ENCODE measurements at places on chromosomes 12 and 14.

- no peak for DNase-seq
Measured at GRCh38 chr14:22534547-22534946, 54.5 kb downstream of the DAD1 start.

GRCh38 chr14:104593710-104594136 lies 10.8 kb downstream of the TMEM179 start:
- DNase-seq: no peak

DNA sequence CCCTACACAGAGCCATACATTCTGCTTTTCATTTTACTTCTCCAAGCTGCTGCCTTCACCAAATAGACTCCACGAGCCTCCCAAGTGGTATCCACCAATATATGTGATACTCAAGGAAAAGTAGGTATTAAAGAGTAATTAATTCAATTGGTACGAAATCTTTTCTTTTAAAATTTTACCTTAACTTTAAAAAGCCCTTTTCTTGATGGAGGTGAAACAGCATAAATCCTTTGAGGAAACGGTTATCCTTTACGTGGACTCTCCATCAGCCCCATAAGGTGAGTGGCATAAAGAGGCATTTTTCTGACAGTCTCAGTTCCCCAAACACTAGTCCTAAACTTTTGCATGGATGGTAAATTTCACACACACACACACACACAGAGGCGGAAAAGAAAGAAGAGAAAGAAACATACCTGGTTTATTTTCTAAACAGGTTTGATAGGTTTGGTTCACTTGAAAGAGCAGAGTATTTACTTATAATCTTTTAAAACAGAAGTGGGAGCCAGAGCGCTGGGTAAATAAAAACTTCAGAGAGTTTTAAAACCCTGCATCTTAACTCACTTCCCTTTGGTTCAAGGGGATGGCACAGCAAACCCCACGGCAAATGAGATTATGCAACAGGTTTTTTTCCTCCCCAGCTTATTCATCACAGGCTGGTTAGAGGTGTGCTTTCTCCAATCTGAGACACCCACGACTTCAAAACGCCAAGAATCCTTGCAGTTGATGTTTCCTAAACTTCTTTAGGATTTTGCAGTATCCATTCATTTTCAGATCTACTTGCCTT lies 1.9 kb downstream of the DUSP16 start:
- DNase-seq: peak; percentile 50

- DNase-seq: peak; percentile 84
Measured at GRCh38 chr12:108629824-108630476, 3.7 kb downstream of the SELPLG start.

DNA sequence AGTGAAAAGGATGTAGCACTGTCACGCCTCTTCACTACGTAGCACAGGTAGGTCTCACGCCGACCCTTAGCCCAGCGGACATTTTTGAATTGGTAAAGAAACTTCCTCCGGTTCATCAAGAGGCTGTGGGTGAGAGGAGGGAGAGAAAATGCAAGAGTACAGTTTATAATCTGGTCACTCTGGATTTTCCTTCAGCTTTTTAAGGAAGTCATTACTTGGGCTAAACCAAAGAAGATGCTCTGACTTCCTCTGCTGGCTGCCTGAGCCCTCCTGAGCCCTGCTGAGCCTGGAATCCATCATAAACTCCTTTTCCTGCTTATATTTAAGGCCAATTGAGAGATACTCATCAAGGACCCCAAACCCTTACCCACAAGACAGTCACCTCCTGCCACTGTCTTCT lies 5.8 kb downstream of the AICDA start:
- DNase-seq: no peak

DNA sequence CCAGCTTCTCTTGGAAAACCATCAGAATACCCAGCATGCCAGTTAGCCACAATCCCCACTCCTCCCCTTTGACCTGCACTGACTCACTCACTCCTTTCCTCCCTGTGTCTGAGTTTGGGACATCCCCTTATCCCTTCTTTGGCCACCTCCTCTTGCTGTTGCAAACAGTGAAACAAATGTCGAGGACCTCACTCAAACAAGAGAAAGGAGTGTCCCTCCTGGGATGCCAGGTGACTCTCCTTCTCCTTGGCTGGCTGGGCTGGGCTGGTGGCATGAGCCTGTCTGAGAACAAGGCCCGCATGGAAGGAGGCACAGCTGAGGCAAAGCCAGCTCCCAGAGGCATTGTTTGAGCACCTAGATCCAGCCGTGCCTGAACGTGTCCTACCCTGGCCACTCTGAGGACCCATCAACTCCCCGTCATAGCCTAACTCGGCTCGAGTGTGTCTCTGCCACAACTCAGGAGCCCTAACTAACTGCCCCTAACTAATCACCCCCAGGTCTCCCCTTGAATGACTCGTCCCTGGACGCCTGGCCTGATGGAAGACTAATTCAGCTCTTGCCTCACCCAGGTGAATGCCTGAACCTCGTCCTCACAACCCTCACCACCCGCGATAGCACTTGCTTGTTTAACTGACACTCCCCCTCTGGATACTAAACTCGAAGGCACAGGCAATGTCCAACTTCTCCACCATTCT lies 43.0 kb downstream of the NCOR2 start:
- DNase-seq: peak; percentile 87

DNA sequence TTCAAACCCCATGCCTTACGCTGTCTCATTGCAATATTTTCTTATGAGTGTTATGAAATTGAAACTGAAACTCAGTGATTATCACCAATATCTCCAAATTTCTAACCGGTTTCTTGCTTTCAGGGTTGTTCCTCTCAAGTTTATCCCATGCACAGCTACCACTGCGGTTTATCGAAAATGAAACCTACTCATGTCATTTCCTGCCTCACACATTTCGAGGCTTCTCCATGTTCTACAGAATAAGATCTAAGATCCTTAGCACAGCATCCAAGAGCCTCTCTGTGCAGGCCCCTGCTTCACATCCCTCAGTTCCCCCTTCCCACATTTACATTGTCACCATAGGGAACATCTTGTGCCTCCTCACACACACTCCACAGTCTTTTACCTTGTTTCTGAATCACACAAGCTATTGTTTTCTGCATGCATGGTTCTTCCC lies 45.5 kb upstream of the FAR2 start:
- no peak for DNase-seq

- DNase-seq: no peak
Measured at GRCh38 chr14:21233457-21234076, 35.7 kb downstream of the HNRNPC start.

GRCh38 chr12:57902478-57902969 lies 38.8 kb upstream of the ATP23 start:
- DNase-seq: no peak

- peak; percentile 16 for DNase-seq
Measured at GRCh38 chr14:34300882-34301734, 160.9 kb downstream of the SPTSSA start.

DNA sequence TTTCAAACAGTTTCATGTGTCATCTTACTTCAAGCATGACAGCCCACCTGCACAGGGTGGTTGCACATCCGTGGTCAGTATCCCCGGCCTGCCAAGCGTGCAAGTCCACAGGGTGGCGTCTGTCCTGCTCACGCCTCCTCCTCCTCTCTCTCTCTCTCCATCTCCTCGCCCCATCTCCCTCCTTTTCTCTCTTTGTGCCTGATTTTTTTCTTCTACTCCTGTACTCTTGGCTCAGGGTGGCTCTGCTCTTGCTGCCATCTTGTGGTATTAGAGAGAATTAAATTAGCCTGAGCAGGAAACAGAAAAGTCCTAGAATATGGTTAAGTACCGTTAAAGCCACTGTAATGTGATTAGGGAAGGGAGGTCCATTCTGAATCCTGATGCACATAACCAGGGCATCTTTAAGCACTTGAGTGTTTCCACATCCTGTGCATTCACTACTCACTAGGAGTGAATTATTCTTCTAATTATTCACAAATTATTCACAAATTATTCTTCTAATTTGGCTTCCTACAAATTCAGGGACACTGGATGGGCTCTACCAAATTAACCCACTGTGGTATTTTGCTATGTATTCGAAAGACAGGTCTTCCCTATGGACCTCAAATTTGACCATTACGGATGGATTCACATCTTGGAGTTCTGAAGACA lies 25.5 kb upstream of the DTX1 start:
- peak; percentile 37 for DNase-seq

- no peak for DNase-seq
Measured at GRCh38 chr14:100884456-100884855, 19.1 kb downstream of the RTL1 start.

- no peak for DNase-seq
Measured at GRCh38 chr14:69345402-69345801, 52.7 kb downstream of the ERH start.

DNA sequence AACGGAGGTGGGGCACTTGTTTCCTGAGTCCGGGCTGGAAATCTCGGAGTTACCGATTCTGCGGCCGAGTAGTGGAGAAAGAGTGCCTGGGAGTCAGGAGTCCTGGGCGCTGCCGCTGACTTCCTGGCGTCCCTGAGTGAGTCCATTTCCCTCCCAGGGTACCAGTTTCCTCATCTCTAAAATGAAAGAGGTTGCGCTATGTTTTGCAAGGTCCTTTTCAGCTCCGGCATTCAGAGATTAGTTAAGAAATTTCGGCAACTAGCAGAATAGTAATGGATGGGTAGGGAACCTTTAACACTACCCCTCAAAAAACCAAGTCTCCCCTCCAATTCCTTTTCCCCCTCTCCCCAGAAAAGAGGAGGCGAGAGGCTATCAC lies 724 bp downstream of the BLOC1S1 start:
- no peak for DNase-seq

- DNase-seq: no peak
Measured at GRCh38 chr14:66401449-66402095, 84.6 kb upstream of the CCDC196 start.

DNA sequence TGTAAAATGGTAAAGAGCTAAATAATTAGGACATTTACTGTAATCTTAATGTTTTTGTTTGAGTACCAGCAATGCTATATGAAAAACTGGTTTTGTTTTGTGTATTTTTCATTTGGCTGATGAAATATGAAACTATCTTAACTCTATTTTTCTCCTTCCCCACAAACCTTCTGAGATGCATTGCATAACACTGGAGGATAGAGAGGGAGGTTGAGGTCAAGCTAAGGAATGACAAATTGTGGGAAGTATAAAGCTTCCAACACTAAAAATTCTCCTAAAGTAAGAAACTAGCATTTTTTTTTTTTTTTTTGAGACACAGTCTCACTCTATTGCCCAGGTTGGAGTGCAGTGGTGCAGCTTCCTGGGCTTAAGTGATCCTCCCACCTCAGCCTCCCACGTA lies 31.5 kb upstream of the SRP54 start:
- DNase-seq: peak; percentile 45

GRCh38 chr12:19915392-19916195 lies 452.7 kb upstream of the PDE3A start:
- DNase-seq: peak; percentile 40

DNA sequence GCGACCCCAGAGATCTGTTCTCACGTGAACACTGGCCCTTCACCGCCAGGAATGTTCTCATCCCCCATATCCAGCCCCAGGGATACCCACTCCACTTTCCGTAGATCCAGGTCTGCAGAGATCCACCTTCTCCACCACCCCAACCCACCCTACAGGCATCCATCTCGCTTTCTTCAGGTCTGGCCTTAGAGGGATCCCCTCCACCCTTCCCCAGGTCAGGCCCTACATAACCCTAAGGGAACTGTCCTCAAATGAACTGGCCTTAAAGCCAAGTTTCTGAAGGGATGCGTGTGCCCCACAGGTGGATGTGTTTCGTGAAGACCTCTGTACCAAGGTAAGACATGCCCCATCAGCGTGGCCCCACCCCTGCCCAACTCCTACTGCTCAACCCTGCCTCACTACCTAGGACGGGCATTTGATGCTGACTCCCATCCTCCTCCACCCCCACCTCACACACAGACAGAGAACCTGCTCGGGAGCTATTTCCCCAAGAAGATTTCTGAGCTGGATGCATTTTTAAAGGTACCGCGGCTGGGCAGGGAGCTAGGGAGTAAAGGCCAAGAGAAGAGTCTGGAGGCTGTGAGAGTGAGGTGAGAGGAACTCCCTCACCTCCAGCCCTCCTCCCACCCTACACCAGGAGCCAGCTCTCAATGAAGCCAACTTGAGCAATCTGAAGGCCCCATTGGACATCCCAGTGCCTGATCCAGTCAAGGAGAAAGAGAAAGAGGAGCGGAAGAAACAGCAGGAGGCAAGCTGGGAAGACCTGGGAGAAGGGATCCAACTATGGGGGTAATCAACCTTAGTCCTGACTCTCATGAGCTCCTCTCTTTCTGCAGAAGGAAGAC lies 912 bp downstream of the PSME1 start:
- DNase-seq: no peak

GRCh38 chr14:64234877-64235651 lies 59.1 kb downstream of the ESR2 start:
- DNase-seq: peak; percentile 20

GRCh38 chr12:2387103-2387834 lies 334.5 kb downstream of the CACNA1C start:
- no peak for DNase-seq

DNA sequence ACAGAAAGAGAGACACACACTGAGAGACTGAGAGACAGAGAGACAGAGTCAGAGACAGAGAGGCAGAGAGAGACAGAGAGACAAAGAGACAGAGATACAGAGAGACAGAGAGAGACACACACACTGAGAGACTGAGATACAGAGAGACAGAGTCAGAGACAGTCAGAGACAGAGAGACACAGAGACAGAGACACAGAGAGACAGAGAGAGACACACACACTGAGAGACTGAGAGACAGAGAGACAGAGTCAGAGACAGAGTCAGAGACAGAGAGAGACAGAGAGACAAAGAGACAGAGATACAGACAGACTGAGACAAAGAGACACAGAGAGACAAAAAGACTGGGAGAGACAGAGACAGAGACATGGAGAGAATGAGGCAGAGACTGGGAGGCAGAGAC lies 90.0 kb downstream of the GALNT9 start:
- no peak for DNase-seq

GRCh38 chr12:15472036-15472435 lies 149.7 kb downstream of the PTPRO start:
- no peak for DNase-seq

- peak; percentile 64 for DNase-seq
Measured at GRCh38 chr12:5377997-5378592, 53.8 kb upstream of the NTF3 start.

GRCh38 chr12:80000831-80001230 lies 65.9 kb upstream of the PPP1R12A start:
- DNase-seq: no peak

GRCh38 chr14:75311356-75311755 lies 32.7 kb downstream of the FOS start:
- no peak for DNase-seq

- DNase-seq: no peak
Measured at GRCh38 chr14:54221432-54221803, 175.4 kb upstream of the CDKN3 start.

GRCh38 chr12:46435625-46436024 lies 63.1 kb upstream of the SLC38A2 start:
- no peak for DNase-seq

DNA sequence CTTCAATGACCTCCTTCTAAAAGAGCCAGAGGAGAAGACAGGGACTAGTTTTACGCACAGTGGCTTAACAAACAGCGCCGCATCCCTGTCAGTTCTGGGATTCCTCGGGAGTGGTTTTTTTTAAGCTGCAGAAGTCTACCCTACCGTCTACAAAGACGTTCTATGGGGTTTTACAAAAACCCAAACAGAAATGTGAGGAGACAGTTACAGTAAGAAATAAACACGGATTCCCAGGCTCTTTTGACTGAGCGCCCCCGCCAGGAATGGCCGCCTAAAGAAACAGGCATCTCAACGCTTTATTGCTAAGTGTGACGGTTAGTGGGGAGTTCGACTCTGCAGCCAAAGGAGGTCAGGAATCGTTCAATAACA lies 484 bp downstream of the ALKBH1 start:
- peak; percentile 49 for DNase-seq
